GM12864 (cell line): ENCODE measurements at places on chromosomes 1 and 21.

- no peak for DNase-seq
These were observed 29.5 kb downstream of the TUT4 start for GRCh38 chr1:52523376-52523775.

DNA sequence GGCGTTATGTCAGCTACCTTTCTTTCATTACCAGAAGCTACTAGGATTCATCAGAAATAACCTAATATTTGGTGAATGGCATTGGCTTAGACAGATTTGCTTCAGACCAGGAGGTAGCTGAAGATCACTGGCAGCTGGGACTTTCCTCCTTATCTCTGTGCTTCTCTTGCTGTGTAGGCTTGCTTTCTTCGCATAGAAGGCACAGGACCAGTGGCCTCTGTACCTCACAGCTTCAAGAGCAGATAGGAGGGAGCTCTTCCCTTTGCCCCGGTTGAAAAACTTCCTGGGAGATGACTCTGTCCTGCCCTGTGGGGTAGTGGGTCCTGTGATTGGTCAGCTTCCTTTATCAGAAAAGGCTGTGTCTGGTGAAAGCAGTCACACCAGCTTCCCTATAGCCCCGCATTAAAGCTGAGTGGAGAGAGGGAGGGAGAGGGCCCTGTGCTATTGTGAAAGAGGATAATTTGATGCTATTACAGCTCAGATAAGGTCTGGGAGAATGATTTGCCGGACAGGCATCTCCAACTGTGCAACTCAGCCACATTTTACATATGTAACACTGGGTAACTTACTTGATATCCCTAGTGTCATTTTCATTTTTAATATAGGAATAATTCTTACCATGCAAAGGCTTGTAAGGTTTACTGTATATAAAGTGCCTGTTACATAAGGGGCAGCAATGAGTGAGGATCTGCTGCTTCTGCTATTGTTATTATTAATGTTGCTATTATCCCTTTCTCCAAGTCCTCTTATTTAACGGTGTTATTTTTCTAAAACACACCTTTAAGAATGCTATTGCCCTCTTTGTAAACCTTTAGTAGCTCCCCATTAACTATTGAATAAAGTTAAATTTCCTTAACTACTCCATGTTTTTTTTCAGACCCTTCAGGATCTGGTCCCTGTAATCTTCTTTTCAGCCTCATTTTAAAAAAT, 31.6 kb downstream of the OSBPL9 start:
- no peak for DNase-seq

DNA sequence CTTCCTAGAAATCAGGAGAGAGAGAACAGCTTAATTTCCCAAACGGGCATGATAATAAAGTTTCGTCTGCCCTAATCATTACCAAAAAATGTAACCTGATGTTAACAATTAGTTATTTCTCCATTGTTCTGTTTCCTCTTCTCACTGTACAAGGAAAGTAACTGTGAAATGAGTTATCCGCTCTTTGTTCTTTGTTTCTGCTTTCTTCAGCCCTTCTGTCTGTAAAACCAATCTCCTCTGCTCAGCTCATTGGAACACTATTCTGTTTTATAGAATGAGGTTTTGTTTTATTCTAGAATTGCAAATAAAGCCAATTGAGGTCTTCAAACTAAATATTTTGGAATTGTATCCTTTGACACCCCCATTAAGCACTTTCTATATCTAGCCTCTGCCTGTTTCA, 8.8 kb upstream of the THEM4 start:
- DNase-seq, result no peak

DNA sequence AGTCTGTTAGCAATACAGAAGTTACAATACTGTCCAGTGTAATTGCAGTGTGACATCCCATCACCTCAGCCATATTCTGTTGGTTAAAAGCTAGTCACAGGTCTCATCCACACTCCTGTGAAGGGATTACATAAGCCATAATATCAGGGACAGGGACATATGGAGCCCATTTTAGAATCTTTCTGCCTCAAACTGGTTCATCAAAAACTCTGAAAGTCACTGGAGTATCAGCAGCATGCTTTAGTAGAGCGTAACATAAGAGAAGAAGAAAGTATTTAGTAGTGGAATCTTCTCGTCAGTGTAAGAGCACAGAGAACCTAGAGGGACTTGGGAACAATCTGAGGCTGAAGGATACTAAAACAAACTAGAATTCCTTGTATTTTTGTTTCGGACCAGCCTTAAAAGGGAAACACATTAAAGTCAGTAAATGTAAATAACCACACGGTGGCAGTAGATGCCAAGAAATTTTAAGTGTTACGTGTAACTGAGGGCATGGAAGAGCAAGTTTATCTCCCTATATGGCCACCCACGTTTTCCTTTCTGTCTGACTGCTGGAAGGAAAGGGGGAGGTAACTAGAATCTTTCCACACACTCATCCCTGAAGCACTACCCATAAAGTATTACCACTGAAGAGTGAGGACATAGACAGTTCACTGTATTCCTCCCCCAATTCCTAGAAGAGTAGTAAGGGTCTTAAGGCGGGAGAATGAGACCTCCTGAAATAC, 41.6 kb upstream of the AGL start:
- peak; percentile 57 for DNase-seq

- no peak for DNase-seq
These were observed 137.7 kb downstream of the RUNX1 start for GRCh38 chr21:34911360-34911759.

- DNase-seq, result no peak
These were observed 120.3 kb downstream of the PTPRU start for GRCh38 chr1:29356663-29357062.

DNA sequence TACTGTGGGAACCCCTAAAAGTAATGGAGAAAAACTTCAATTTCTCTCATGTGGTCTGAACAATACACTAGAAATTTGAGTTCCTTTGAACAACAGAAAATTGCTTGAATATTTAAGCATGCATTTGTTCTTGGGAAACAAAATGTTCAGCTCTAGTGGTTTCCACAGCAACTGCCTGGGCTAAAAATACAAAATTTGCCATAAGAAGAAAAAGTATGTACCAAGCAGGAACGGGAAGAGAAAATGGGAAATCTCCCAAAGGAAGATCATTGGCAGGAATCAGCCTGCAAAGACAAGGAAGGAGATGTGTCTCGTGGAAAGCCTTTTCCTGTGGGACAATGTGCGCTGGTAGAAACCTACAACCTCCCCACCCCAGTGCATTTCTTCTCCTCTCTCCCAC, 119.0 kb upstream of the DPT start:
- DNase-seq, result no peak

DNA sequence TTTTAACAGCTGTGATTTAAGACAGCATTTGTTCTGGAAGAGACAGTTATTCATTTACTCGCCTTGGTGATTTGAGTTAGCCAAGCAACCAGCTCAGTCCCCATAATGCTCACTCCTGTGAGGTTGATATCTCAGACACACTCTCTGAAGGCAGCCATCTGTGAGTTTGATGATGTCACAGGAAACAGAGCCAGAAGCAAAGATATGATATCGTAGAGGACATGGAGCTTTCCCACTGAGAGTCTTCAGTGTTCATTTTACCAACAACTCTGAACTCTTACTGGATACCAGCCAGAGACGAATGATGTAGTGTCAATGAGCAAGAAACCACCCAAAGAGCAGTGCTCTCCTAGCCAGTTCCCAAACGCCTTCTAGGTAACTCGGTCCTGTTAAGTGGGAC, 219.4 kb downstream of the SLC35F3 start:
- DNase-seq, result no peak

GRCh38 chr1:94335950-94336349, 82.2 kb upstream of the ABCD3 start:
- DNase-seq, result peak; percentile 44

GRCh38 chr1:185440877-185441276, 123.8 kb upstream of the IVNS1ABP start:
- no peak for DNase-seq

- no peak for DNase-seq
These were observed 437.2 kb upstream of the PRMT6 start for GRCh38 chr1:106619080-106619826.

- DNase-seq, result no peak
These were observed 106.2 kb downstream of the TOMM20 start for GRCh38 chr1:235022341-235022980.

DNA sequence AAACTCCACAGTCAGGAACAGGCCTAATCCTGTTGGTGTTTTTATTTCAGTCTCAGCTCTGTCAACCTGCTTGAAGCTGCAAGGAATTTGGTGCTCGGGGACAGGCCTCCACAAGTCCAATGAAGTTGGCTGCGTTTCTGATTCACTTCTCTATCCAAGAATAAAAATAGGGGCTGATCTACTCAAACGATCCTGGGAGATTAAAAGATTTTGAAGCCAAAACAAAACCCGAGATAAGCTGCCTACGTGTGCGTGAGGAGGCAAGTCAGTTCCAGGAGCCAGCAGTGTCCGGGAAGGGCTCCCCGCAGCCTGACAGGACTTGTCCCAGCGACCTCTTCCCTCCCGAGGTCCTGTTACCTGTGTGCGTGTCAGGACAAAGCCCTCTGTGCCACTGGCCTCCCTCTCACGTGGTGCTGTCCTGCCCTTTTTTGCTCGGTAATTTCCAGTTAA, 98.0 kb downstream of the ETS2 start:
- no peak for DNase-seq

DNA sequence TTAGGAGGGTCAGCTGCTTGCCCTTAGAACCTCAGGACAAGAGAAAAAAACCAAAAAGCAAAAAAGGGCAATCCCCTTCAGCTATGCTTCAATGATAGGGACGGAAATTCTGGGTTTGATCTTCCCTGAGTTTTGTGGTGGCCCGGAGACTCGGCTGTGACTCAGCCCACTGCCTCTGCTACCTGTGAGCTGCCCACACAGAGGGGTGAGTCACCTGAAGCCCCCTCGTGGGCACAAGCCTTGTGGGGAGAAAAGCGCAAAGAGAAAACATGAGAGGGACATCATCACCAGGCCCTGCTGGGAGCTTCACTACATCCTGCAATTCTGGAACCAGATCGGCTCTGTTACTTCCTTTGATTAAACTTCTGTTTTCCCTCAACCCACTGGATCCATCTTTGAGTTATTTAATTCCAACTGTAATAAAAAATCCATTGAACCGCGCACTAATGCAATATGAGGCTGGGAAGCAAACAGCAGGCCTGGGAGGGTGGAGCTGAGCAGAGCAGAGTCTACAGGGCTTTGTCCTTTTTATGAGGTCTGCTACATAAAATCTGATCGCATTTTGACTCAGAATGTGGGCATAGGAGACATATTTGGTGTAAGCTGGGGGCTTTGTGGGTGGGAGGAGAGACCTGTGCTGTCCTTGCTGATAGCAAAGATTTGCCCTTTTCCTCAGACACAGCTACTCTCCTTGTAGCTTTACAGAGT, 58.7 kb upstream of the STUM start:
- no peak for DNase-seq

DNA sequence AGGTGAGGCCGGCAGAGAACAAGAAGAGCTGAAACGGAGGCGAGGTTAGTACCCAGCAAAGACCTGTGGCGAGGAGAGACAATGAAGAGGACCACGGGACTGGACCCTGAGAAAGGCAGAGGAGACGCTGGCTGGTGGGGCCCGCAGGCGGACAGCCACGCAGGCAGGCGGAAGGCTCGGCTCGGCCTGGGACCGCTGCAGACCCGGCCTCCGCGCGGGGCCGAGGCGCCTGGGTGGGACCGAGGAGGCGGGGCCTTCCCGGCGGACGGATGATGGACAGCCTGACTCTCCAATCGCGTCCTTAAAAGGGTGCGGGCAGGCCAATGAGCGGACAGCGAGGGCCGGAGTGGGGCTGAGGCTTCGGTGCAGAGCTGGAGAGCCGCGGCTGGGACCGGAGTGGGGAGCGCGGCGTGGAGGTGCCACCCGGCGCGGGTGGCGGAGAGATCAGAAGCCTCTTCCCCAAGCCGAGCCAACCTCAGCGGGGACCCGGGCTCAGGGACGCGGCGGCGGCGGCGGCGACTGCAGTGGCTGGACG, at the start of gene MPZL1:
Gene MPZL1, plus strand, starts transcription at position 366 of the 535 bp plus-strand sequence. CDS start 170 bp downstream, outside the sequence.
- peak; percentile 85 for DNase-seq

DNA sequence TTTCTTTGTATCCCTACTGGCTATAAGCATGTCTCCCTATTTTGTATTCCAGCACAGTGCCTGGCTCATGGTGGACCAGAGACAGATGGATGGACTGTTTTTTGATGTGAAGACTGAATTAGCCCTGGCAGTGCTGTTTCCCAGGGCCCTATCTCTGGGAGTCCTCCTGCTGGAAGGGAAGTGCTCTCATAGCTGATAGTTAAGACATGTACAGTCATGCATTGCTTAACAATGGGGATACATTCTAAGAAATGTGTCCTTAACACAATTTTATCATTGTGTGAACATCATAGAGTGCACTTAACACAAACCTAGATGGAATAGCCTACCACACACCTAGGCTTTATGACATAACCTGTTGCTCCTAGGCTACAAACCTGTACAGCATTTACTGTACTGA, 21.1 kb downstream of the TLCD4 start:
- no peak for DNase-seq

DNA sequence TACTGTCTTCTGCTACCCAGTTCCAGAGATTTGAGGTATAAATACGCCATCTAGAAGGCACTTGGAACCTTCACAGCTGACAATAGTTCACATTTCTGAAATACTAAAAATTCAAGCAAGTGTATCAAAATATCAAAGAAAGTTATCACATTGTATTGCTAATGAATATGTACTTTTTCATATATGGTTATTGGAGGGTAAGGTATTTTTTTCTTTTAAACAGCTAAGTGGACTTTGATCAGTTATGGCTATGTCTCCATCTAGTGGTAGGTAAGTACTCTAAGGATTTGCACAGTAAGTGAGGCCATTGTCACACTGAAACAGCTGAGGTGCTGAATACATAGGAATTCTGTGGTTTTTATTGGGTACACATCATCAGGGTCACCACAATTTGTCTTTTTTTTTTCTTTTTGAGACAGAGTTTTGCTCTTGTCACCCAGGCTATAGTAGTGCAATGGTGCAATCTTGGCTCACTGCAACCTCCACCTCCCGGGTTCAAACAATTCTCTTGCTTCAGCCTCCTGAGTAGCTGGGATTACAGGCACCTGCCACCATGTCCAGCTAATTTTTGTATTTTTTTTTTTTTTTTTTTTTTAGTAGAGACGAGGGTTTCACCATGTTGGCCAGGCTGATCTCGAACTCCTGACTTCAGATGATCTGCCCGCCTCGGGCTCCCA, 49.1 kb upstream of the CR2 start:
- peak; percentile 49 for DNase-seq

GRCh38 chr1:65795311-65795710, 2.6 kb downstream of the PDE4B start:
- DNase-seq, result no peak
